ENCODE measurements at places on chromosomes 11 and 22.

DNA sequence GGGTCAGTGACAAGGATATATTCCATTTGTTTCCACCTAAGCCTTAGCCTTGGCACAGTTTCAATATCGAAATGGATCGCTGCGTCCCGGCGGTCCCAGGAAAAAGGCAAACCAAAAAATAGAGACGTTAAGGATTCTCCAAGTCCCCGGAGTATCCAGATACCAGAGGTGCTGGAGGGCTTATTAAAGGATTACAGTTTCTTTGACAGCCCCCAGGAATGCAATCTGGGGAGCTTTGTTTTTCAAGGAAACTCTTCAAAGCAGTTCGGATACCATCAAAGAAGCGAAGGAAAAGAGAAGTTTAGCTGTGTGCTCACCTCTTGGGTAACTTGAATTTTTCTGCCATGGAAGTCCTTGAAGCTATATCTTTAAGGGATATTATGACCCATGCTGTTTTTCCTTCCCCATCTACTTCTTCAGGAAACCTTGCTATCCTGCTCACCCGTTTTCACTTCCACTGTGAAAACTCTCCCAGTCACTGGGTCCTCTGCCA lies 600 bp upstream of the GPR83 start:
- no peak for DNase-seq

DNA sequence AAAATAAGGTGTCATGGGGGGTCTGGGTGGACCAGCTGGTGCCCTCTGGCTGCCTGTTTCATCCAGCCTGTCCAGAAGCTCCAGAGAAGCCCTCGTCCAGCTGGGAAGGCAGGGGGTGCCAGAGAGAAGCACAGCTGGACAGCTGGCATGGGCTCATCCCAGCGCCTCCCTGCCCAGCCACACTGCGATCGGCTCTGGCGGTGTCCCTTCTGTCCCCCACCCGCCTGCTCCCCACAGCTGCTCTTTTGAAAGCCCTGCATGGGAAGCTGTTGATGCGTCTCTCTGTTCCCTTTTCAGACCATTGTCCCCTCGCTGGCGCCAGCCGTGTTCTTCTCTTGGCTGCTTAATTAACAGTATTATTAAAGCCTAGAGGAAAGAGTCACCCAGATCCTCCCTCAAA lies 86.5 kb downstream of the MN1 start:
- DNase-seq = no peak

DNA sequence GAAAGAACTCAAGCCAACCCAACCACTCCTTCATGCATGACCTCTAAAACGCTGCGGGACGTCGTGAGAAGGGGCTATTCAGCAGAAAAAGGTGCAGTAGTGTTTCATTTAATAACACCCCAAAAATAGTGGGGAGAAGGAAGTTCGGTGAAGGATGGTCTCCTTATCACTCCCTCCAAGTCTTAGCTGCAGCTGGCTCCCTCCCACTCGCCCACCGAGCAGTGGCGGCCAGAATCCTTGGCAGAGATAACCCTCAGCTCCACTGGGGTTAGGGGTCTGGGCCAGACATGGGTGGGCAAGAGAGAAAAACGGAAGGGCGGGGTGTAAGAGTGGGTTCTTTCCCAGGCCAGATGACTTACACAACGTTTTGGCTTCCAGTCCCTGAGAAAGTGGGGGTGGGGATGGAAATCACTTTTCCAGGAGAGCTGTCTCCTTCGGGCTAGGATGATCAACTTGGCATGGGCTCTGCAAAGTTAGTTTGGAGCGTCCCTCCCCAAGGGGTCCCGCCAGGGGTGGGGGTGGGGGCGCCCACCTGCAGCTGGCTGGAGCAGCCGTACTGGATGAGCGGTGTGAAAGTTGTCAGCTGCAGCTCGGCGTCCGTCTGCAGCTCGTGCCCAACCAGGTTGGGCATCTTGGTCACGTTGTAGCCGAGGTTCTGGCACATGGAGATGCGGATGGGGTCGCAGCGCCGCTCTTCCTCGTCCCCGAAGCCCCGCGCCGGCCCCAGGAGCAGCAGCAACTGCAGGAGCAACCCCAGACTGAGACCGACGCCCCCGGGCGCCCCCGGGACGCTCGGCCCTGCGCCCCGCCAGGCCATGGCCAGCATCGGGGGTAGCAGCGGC lies 705 bp downstream of the FZD4 start:
- no peak for DNase-seq

- DNase-seq = no peak
Observed at GRCh38 chr11:10930972-10931760, 73.3 kb upstream of the ZBED5 start.

DNA sequence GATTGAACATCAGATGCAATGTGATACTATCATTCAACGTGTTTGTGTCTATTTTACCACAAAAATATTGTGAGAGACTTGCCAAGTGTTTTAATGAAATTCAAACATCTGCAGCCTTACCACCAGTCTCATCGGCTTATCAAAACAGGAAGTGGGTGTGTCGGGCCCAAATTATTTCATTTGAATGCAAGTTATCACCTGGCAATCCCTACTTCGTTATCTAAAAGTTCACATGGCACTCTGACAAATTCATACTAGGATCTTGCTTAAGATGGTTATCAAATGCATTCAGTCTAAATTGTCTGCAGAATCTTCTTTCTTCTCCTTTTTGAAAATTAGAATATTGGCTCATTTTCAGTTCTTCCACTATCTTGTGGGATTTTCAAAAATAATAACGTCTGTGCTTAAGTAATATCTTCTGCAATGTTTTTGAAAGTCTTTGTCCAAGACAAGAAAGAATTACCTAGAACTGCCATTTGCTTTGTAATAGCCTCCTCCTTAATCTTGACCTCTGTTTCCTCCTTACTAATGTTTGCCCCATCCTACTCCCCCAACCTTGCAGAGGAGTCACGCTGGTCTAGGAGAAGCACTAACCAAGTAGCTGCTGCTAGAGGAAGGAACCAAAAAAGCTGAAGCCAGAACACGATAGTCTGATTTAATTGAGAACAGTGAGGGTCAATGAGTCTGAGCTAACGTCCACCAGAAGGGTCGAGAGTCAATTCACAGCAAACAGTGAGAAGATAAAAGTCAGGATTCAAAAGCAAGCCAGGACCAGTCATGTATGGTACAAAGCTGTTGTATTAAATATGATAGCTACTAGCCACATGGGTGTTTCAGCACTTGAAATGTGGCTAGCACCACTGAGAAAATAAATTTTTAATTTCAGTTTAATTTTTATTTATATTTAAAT lies 10.2 kb upstream of the BIRC3 start:
- no peak for DNase-seq

DNA sequence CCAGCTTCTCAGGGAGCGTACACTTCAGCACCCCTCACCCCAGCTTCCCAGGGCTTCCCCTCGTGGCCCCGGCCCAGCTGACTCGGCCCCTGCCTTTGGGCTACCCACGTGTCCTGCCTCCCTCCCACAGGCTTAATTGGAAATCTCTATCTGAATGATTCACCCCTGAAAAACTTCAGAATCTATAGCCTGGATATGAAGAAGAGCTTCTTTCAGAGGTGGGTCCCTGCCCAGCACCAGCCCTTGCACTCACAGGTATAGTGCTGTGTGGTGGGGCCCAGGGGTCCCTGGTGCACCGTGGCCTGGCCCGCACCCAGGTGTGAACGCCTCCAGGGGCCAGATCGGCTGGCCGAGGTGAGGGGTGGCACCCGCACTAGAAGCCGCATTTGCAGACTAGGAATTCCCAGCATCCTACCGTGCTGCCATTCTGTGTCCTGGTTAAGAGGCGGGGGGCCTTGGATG lies 38.4 kb downstream of the B3GAT1 start:
- no peak for DNase-seq

- DNase-seq = no peak
Observed at GRCh38 chr11:33869481-33870422, 22.1 kb downstream of the LMO2 start.

- no peak for DNase-seq
Observed at GRCh38 chr11:2815762-2816496, 69.6 kb downstream of the CDKN1C start.

- no peak for DNase-seq
Observed at GRCh38 chr11:93287434-93287833, 43.1 kb upstream of the DEUP1 start.

GRCh38 chr11:69642549-69642912 lies 1.6 kb downstream of the CCND1 start:
- no peak for DNase-seq

GRCh38 chr22:42273855-42274451 lies 3.5 kb upstream of the TCF20 start:
- no peak for DNase-seq

DNA sequence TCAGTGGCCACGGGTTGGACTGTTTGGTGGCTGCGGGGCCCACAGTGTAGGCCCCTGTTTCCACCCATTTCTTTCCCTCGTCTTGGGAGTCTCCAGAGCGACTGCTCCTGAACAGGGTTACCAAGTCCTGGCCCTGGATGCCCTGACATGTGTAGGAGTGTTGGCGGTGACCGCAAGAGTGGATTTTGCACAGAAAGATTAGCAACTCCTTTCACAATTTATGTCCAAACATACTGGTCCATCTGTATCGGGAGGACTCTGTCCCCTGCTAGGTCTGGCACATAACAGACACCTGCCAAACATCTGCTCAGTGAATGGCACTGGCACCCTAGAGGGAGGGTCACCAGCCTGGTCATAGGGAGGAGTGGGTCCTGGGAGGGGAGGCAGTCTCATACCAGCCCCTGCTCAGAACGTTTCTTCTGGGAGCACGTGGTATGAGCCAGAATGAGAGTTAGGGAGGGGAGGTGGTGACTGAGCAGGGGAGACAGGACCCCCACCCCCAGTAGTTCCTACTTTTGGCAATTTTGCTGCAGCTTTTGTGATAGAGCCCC lies 3.4 kb upstream of the APOA1 start:
- DNase-seq = no peak

- DNase-seq = no peak
Observed at GRCh38 chr11:13949876-13950275, 12.6 kb upstream of the SPON1 start.

DNA sequence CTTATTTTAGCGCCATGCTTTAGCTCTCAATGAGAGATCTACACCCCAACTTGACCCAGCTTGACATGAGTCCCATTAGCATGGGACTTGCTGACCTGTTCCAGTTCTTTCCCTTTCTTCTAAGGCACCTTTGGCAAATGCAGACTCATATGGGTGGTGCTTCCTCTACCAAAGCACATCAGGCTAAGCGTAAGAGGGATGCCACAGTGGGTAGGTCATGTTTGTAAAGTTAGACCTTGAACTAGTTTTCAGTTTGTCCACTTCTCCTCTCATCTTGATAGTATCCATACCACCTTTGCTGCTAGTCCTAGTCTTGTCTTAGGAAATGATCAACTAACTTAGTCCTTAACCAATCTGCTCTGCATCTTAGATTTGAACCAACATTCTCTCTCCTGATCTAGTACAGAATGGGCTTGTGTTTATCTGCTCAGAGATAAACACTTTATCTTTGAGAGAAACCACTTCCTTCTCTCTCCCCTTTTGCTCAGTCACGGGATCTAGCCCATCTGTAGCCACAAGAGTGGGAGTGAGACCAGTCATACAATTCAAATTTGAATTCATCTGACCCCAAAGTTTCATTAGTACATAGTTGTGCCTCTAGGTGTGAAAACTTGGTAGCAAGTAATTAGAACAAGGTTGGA lies 72.1 kb upstream of the CD44 start:
- no peak for DNase-seq

DNA sequence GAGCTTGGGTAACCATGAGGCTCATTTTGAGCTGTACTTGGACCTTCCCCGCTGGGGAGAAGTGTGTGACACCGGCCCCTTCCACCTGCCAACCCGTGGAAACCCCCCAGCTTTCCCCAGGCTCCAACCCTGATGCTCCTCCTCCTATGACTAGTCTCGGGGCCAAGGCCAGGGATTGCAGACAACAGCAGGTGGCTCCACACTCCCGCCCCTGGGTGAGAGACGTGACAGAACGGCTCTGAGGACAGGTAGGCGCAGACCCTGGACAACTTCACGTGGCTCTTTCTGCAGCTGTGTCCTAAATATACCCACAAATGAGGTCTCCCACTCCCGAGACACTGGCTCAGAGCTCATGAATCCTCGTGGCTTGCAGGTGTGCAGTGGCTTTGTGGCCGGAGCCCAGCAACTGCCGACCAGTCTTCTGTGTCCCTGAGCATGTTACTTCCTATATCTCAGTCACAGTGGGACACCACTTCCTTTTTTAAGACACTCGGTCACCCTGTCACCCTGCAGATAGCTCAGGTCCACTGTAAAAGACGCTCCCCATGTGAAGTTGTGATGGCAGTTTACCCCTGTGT lies 55.2 kb downstream of the NECTIN1 start:
- no peak for DNase-seq

- no peak for DNase-seq
Observed at GRCh38 chr22:27224485-27225374, 567.3 kb downstream of the MIAT start.

DNA sequence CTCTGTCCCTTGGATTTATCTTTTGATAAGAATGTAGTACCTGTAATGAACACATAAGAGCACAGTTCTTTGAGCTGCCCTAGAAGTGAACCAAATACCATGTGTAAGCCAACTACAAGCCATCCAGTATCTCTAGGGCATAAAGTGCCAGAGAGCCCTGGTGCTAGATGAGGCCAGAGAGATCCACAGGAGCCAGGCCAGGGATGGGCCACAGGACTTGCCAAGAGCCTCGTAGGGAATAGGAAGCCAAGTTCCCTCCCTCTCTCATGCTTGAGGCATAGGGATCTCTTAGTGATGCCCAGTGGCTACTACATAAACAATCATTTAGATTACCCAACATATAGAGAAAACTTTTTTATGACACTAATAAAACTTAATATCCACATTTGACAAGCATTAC lies 64.8 kb upstream of the FAR1 start:
- no peak for DNase-seq

DNA sequence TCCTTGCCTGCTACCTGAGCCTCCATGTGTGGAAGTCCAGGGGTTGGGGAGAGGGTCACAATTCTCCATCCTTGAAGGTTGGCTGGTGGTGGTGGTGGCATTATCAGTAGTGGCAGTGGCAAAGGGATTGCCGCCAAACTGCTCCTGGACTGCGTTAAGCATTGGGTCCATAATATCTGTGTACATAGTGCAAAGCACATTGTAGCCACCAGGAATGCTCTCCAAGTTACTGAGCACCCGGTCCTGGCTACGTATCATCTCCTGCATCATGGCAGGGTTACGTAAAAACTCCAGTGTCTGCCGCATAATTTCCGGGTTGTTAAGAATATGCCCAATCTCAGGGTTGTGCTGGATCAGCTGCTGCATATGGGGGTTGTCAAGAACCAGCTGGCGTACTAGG lies 1.2 kb downstream of the UBQLN3 start:
- DNase-seq = no peak

DNA sequence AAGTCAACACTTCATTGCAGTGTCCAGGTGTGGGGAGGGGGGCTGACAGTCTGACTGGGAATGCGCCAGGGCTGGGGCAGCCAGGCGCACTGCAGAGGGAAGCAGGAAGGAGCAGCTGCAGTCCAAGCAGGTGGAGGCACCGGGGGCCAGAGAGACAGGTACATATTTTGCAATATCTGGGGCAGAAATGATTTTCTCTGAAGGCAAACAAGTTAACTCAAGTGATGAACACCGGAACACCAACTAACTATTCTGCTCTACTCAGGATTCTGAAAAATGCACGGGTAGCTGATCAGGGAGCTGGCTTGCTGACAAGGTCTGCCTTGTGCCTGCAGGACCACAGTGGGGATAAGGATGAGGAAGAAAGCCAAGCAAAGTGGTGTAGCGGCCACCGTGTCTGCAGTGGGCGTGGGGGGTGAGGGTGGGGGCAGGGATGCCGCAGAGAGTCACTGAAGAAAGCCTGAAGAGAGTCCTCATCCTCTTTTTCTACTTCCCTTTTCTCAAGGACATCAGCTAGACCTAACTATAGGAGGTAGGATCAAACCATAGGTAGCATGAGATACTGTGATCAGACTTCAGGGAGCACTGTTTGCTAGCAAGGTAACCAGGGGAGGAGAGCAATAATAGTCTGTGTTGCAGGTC lies 83.4 kb downstream of the SCN3B start:
- DNase-seq = no peak

Data from BJ (cell line).